ENCODE measurements at places on chromosomes 7 and 10. TPM values are rescaled to one million over a fixed set of nuclear protein-coding genes. Genes with fewer than 3 reads are reported as not detected.
A peak's percentile ranks its signal among the peaks of the same experiment; 100 is the strongest.

PTPN20 gene
- total RNA-seq: 0.96 TPM

DNA sequence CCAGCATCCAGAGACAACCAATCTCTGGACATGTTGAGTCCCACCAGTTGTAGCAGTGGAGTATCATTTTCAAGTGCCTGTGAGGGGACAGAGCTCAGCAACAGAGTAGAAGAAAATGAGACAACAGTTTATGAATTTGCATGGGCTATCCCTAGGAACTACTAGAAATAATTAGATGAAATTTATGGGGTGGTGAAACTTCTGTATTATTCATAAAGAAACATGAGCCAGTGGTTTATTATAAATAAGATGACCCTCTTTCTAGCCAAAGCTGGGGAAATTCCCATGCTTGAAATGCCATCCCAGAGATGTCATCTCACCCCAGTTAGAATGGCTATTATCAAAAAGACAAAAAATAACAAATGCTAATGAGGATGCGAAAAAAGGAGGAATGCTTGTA is 55.1 kb upstream of the ITGB8 start:
- H3K4me3 ChIP-seq: no peak overlapping the region
- DNase-seq: no peak
- no peaks in the 10 kb centered on the region for H3K4me1 ChIP-seq
- H3K36me3 ChIP-seq: no peaks in the 10 kb centered on the region
- no peak overlapping the region for H3K27ac ChIP-seq

GRCh38 chr7:141012044-141012685 is 2.6 kb downstream of the MRPS33 start:
- peaks cover 23% of the 10 kb centered on the region for H3K4me1 ChIP-seq
- DNase-seq: peak; percentile 63
- peaks cover 16% of the 10 kb centered on the region for H3K36me3 ChIP-seq
- 0 out of 2 replicates have a peak overlapping the region, but pooled peaks have one; percentile 4 for H3K4me3 ChIP-seq

MTG1 gene
- 63.0 TPM for total RNA-seq

DNA sequence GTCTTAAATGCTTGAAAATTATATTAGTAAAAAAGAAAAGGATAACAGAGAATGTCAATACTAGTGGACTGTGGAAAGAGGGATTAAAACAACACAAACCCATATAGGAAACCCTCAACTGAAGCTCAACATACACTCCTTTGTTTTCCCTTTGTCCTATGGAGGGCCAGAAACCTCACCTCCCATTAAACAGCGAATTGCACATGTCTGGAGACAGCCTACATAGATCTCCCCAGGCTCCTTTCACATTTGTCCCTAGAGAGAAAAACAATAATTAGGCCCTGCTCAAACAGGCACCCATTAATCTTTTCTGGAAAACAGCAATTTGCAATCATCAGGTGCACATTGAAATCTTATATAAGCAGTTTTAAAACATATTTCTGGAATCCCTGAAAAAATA is 87.6 kb upstream of the SEMA3D start:
- no peak overlapping the region for H3K4me3 ChIP-seq
- no peak for DNase-seq
- no peaks in the 10 kb centered on the region for H3K36me3 ChIP-seq

DNA sequence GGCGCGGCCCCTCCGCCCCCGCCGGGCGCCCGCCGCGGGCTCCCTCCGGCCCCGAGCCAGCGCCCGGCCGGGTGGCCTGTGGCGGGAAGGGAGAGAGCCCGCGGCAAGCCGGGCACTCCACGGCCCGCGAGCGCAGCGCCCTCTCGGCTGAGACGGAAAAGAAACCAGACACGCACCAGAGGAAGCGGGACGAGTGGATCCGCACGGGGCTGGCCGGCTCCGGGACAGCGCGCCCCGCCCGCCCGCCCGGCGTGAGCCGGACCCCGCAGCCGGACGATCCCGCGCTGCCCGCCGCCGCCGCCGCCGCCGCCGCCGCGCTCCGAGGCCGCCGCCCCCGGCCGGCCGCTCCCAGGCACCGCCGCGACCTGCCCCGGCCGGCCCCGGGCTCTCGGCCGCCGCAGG is 300 bp downstream of the ARHGAP21 start:
- H3K4me3 ChIP-seq: 0 out of 2 replicates have a peak overlapping the region, but pooled peaks have one; percentile 29
- peaks cover 40% of the 10 kb centered on the region for H3K27me3 ChIP-seq
- no peak overlapping the region for H3K27ac ChIP-seq
- peaks cover 39% of the 10 kb centered on the region for H3K4me1 ChIP-seq
- H3K36me3 ChIP-seq: no peaks in the 10 kb centered on the region
- DNase-seq: no peak

DNA sequence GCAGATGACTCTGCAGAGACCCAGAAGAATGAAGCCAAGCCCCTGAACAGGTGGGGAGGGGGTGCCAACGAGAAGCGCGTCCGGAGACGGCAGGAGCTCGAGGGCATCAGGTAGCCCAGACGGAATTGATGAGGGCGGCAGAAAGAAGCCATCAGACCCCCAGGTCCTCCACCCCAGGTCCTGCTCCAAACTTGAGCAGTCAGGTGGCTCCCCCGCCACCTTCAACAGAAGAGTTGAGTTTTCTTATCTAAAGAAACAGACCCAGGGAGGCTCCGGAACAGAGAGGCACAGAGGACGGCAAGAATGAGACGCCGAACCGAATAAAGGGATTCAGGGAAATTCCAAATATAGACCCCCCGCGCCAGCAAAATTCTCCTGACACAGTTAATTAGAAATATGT is 22.2 kb downstream of the RGS10 start:
- H3K27ac ChIP-seq: peak overlapping the region; percentile 40
- no peaks in the 10 kb centered on the region for H3K36me3 ChIP-seq
- no peak for DNase-seq
- peaks cover 22% of the 10 kb centered on the region for H3K4me1 ChIP-seq
- no peaks in the 10 kb centered on the region for H3K27me3 ChIP-seq
- no peak overlapping the region for H3K4me3 ChIP-seq

GFRA1 gene
- total RNA-seq: 5.1 TPM

DNA sequence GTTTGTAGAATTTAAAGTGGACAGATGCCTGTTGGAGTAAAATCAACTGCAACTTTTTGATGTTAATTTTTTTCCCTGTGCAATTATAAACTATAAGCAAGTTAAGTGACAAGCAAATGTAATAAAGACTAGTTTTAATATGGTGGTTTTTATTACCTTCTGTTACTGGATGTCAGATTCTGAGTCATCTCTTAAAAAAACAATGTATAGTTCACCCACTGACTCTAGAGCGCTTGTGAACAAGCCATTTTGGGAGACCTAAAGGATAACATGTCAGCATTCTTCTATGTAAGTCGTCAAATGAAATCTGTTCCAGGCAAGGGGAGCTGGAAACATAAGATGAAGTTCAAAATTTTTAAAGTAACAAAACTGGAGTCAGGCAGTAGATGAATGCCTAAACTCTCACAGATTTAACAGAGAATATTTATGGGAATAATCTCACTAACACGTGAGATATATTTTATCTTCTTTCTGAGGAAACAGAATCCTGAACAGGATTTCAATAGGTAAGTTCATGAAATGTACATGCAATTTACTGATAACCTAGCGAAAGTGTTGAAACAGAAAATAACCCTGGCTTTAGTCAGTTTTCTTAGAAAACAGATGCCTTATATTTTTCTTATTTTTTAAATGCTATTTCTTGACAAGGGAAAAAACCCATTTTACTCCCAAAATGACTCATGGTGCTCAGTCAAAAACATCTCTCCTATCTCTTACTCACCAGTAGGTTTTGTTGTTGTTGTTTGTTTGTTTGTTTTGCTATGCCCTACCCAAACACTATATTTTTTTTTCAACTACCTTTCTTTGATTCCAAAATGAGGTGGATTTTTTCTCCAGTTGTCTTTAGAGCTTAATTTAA is 91.7 kb downstream of the SLC39A12 start:
- DNase-seq: no peak
- no peak overlapping the region for H3K27ac ChIP-seq
- no peaks in the 10 kb centered on the region for H3K27me3 ChIP-seq
- H3K4me1 ChIP-seq: peaks cover 22% of the 10 kb centered on the region

ITGB8 gene
- 1.8 TPM for total RNA-seq

SPDYE6 gene
- total RNA-seq: not detected

- peaks cover 73% of the 10 kb centered on the region for H3K36me3 ChIP-seq
- H3K27me3 ChIP-seq: peaks cover 16% of the 10 kb centered on the region
- H3K4me1 ChIP-seq: no peaks in the 10 kb centered on the region
- no peak overlapping the region for H3K4me3 ChIP-seq
Observed at GRCh38 chr10:130300608-130301020, 164.4 kb downstream of the GLRX3 start.

- H3K4me1 ChIP-seq: peaks cover 2% of the 10 kb centered on the region
- DNase-seq: no peak
- no peaks in the 10 kb centered on the region for H3K27me3 ChIP-seq
- no peak overlapping the region for H3K27ac ChIP-seq
- H3K36me3 ChIP-seq: no peaks in the 10 kb centered on the region
Observed at GRCh38 chr10:62231805-62232204, 36.8 kb downstream of the RTKN2 start.

DNA sequence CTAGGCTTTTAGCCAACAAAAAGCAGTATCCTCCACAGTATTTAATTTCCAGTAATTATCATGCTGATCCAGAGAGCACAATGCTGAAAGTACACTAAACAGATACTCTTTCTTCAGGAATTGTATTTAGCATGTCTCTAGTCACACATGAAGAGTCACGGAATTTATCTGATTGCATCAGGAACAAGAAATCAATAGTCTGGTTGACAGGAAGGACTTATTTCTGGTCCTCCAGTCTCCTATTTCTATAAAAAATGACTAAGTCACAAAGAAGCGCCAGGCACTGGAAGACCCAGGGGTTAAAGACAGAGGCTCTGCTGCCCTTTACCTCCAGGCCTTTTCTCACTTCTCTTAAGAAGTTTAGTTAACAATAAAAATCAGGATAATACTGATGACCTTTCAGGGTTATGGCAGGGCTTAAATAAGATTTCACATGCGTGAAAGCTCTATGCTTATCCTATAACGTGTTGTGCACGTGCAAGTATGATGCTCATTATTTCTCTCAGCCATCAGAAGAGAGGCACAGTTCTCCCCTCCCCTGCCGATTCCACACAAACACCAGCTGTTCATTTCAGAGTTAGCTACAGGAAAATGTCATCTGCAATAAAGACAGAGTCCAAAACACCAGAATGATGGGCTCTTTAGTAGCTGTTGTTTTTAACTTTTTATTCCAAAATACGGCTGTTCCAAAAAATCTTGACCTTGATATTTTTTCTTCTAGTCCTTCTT is 36.9 kb downstream of the SLC26A4 start:
- peaks cover 33% of the 10 kb centered on the region for H3K4me1 ChIP-seq
- no peak overlapping the region for H3K4me3 ChIP-seq
- no peak for DNase-seq
- H3K36me3 ChIP-seq: no peaks in the 10 kb centered on the region
- H3K27me3 ChIP-seq: no peaks in the 10 kb centered on the region

ATOH7 gene
- total RNA-seq: 0.44 TPM

DNA sequence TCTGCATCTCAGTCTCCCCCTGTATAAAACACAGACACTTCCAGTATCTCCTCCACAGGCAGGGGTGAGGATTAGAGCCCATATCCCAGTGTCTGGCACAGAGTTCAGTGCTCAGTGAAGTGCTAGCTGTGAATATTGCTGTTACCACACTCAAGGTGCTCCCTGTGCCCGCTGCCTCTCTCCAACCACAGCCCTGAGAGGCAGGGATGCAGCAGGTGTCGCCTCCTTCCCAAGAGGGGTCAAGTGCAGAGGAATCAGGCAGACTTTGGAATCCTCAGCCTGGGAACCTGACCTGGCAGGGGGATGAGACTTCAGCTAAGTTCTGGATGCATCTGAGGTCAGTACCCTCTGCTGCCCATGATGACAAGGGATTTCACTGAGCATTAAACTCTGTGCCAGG is 163.1 kb downstream of the GFRA1 start:
- H3K36me3 ChIP-seq: peaks cover 4% of the 10 kb centered on the region
- H3K4me3 ChIP-seq: no peak overlapping the region
- peaks cover 15% of the 10 kb centered on the region for H3K4me1 ChIP-seq
- no peaks in the 10 kb centered on the region for H3K27me3 ChIP-seq
- no peak overlapping the region for H3K27ac ChIP-seq

OPN1SW gene
- total RNA-seq: not detected

AQP1 gene
- 1.1 TPM for total RNA-seq

DNA sequence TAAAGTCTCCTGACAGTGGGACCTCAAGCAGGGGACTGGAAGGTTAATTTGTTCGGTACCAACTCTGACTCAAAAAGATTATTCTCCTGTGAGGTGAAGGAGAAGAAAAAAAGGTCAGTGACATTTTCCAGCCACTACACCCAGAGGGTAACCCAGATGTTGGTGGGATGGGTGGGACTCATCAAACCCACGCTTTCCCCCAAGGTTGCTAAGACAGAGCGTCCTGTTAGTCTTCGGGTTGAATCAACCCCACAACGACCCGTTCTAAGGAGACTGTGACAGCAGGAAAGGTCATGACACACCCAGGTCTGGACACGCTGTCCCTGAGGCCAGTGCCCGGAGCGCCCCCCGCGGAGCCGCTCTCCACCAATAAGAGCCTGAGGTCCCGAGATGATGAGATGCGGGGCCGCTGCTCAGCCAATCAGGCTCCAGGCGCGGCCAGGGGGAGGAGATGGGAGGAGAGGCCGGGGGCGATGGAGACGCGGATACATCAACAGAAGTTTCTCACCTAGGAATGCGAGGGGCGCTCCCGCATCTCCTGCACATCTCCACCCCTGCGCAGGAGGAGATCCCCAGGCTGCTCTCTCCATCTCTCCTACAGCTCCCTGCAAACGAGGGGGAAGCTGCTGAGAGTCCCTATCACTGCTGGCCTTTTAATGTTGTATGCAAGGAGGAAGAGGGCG is at the start of gene WNT16:
WNT16 (plus strand) TSS at position 493 of the 683 bp plus-strand sequence. CDS start 293 bp downstream, outside the sequence.
- H3K36me3 ChIP-seq: no peaks in the 10 kb centered on the region
- DNase-seq: peak; percentile 83
- no peak within 1 kb of the TSS for H3K27ac ChIP-seq
- H3K4me1 ChIP-seq: peaks cover 13% of the 10 kb centered on the region
- H3K27me3 ChIP-seq: peaks cover 51% of the 10 kb centered on the region

PAX4 gene
- not detected for total RNA-seq

DNA sequence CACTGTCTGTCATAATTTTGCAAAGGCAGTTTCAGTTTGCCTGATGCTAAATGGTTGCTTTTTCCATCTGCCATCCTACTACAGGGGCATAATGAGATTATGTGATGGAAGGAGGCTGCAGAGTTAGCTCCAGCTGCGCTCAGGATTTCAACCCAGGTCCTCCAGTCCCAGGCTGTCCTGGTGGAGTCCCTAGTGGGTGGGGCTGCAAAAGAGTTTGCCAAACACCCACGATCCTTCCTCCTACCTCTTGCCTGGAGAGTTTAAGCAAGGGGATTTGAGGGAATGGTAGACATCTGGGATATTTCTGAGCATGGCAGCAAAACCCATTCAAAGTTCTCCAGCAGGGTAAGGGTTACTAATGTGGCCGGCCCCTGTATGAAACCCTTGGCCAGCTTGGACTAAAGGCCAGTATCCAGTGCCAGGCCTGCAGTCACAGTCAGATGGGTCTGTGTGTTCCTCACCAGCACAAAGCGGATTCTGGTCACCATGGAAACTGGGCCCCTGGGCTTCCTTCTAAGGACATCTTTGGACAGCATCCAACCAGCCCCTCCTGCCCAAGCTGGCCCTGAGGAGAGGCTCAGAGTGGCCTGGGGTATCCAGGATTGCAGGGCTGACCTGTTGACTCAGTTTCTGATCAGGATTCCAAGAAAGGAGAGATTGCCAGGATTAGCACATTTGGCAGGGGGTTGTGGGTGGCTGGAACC is 42.7 kb upstream of the CHST3 start:
- H3K4me3 ChIP-seq: no peak overlapping the region
- H3K4me1 ChIP-seq: peaks cover 4% of the 10 kb centered on the region
- no peak overlapping the region for H3K27ac ChIP-seq
- H3K36me3 ChIP-seq: peaks cover 10% of the 10 kb centered on the region
- no peak for DNase-seq
- no peaks in the 10 kb centered on the region for H3K27me3 ChIP-seq
